Esophagus muscularis mucosa (tissue), 4 donors: ENCODE measurements at places on chromosomes 4 and X. TPM values are rescaled to one million over a fixed set of nuclear protein-coding genes. Genes with fewer than 3 reads are reported as not detected.

Gene DNAAF6
- not detected for total RNA-seq

Gene SASH3
- total RNA-seq: 10.4 TPM

Gene DCAF4L1
- 0.29 TPM for total RNA-seq

Gene BST1
- 4.7 TPM for total RNA-seq

Gene CTAG1B
- total RNA-seq: not detected

Gene CYSLTR1
- total RNA-seq: 32.4 TPM

Gene ZNF732
- total RNA-seq: not detected

Gene CAPN6
- total RNA-seq: 0.50 TPM

Gene MMRN1
- 10.4 TPM for total RNA-seq

Gene VSIG1
- not detected for total RNA-seq

Gene UNC5C
- 2.4 TPM for total RNA-seq
